Articular chondrocyte of knee joint (primary cell): ENCODE measurements at places on chromosomes 6 and 20. TPM values are rescaled to one million over a fixed set of nuclear protein-coding genes. Genes with fewer than 3 reads are reported as not detected.

The TGM3 gene
- total RNA-seq: 0.39 and 0.43 TPM in 2 replicates

The CHD6 gene
- 29.7 and 34.6 TPM in 2 replicates for total RNA-seq

The KHDC1 gene
- 3.6 and 4.7 TPM in 2 replicates for total RNA-seq

The MYO6 gene
- 19.5 and 19.9 TPM in 2 replicates for total RNA-seq

The EDN3 gene
- total RNA-seq: not detected in 2 replicates

The MEP1A gene
- total RNA-seq: not detected in 2 replicates

The TBX18 gene
- 32.0 and 72.9 TPM in 2 replicates for total RNA-seq

The ZNF391 gene
- 4.3 and 5.7 TPM in 2 replicates for total RNA-seq

The HAO1 gene
- not detected in 2 replicates for total RNA-seq

The KCNS1 gene
- not detected in 2 replicates for total RNA-seq

The HLA-F gene
- 5.0 and 16.4 TPM in 2 replicates for total RNA-seq
